ENCODE measurements at places on chromosomes 4 and X. TPM values are rescaled to one million over a fixed set of nuclear protein-coding genes. Genes with fewer than 3 reads are reported as not detected.
A peak's percentile ranks its signal among the peaks of the same experiment; 100 is the strongest.

The XAGE1A gene
- total RNA-seq = not detected

The MAGEA8 gene
- not detected for total RNA-seq

DNA sequence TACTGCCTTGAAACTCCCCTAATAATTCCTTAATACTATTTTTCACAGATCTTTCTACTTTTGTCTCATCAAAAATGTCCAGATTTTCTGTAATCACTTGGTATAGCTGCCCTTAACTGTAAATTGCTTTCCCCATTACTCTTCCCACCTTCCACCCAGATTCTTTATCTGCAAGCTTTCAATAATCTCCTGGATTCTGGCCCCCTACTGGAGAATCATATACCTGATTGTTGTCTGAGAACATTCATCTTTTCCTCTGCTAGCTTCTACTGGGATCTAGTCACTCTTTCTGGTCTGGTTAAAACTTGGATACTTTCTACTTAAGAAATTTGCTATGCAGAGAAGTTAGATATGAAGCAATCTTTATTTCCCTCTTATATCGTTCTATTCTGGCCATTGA, 552.6 kb downstream of the PCDH19 start:
- no peak for DNase-seq

The FIP1L1 gene
- total RNA-seq = 88.0 TPM

- DNase-seq = no peak
Observed at GRCh38 chr4:8913858-8914460, 42.3 kb upstream of the HMX1 start.

- DNase-seq = no peak
Observed at GRCh38 chr4:25235401-25235800, 1.6 kb downstream of the PI4K2B start.

- DNase-seq = no peak
Observed at GRCh38 chrX:67612231-67612630, 68.4 kb downstream of the AR start.

DNA sequence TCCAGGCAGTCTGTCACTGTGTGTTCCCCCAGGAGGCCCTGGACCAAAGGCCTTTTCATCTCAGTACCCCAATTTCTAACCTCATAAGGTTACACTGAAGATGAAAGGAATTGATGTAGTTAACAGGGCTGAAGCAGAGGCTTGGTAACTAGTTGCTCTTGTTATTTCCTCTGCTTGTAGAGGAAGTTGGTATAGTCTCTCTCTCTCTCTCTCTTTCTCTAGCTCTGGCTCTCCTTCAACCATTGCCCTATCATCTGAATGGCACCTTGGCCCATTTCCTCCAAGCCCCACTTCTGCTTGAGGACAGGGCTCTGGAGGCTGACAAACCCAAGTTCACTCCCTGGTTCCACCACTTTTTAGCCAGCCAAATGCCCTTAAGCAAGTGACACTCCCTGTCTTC, 96.1 kb downstream of the MAMLD1 start:
- DNase-seq = no peak

The ARMCX1 gene
- total RNA-seq = 5.0 TPM

The SH3D19 gene
- total RNA-seq = 0.42 TPM

The ZNF157 gene
- total RNA-seq = 2.2 TPM

DNA sequence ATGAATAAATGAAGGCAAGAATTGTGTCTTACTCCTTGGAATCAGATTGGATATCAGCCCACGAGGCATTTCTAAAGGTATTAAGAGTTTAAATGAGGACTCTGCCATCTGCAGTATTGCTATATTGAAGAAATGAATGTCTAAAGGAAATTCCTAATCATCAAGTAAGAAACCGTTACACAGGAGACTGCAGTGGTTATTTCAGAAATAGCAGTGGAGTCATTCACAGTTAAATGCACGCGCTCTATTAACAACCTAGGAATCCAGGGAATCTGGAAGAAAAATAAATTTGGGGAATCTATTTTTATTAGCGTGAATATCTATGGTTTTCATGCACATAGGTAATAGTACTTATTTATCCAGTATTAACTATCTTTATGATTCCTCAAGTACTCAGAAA, 334.2 kb downstream of the TENM3 start:
- DNase-seq = no peak

GRCh38 chrX:29545878-29546277, 669.5 kb upstream of the MAGEB2 start:
- DNase-seq = no peak

The ATP2B3 gene
- total RNA-seq = not detected

The IGFBP7 gene
- not detected for total RNA-seq

DNA sequence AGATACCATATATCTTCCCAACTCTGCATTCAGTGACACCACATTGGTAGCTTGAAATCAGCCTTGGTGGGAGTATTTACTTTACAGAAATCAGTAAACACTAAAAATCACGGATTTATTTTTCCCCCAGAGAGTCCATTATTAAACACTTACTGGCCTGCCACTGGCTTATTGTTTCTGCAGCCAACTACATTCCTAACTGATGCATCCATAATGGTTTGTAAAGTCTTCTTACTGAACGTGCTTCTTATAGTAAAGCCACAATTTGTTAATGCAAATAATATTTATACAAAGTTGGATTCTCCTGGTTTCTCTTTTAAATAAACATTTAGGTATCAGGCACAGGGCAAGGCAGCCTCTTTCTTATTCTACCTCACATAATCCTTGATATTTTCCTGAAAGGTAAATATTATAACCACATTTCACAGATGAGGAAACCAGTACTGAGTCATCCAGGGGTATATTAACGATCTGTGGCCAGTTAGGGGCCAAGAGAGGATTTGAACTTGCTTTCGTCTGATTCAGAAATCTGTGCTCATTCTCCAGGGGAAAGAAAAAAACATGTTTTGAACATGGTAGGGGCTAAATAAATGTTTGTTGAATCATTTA, 136.5 kb downstream of the RAB28 start:
- no peak for DNase-seq

GRCh38 chrX:51608766-51609165, 9.9 kb downstream of the CENPVL3 start:
- no peak for DNase-seq

DNA sequence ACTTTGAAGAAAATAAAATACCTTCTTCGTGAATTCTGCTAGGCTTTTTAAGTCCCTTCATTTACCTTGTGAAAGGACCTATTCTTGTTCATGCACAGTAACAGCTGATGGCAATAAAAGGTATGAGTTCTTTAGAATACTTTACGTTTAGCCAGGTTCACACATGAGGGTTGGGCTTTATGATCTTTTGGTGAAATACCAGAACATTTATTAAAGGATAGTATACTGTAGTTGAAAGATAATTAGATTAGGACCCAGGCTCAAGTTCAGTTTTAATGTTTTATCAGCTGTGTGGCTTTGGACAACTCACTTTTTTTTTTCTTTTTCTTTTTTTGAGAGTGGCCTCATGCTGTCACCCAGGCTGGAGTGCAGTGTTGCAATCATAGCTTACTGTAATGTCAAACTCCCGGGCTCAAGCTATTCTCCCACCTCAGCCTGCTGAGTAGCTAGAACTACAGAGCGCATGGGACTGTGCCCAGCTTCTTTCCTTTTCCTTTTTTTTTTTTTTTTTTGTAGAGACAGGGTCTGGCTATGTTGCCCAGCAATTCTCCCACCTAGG, 28.2 kb upstream of the NEIL3 start:
- no peak for DNase-seq

GRCh38 chr4:105149771-105150170, 3.1 kb downstream of the TET2 start:
- DNase-seq = no peak

The ZNF711 gene
- total RNA-seq = 2.1 TPM

DNA sequence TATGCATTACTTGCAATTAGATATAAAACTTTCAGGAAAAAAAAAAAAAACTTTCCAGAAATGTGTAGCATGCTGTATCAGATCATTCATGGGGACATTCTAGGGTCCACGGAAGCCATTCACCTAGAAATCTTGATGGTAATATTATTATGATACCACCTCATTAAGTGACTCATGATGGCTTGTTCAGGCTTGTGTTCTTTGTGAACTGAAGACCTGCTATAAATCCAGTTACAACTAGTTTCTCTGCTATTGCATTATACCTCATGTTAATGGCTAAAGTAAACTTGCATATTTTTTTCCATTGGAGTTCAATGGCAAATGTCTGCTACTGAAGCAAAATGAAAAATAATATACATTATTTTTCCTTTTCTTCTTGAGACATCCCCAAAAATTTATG, 35.3 kb upstream of the PTPN13 start:
- no peak for DNase-seq

The MAGEA2B gene
- total RNA-seq = not detected

The ZAR1 gene
- not detected for total RNA-seq

DNA sequence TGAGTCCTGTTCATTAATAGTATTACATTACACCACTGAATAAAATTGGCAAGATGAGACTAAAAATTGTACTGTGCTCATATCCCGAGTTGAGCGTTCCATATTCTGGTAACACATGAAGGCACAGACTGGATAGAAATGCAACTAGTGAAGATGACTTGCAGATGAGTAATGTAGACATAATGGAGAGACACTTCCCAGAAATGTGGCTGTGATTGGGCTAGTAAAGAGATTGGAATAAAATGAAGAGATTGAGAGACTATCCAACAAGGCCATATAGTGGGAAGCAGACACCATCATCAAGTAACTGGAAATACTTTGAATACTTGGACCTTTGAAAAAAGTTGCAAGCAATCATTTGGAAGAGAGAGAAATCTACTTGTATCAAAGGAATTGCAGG, 77.3 kb downstream of the DCAF8L1 start:
- no peak for DNase-seq

- DNase-seq = no peak
Observed at GRCh38 chr4:183402771-183403170, 41.7 kb upstream of the CDKN2AIP start.

DNA sequence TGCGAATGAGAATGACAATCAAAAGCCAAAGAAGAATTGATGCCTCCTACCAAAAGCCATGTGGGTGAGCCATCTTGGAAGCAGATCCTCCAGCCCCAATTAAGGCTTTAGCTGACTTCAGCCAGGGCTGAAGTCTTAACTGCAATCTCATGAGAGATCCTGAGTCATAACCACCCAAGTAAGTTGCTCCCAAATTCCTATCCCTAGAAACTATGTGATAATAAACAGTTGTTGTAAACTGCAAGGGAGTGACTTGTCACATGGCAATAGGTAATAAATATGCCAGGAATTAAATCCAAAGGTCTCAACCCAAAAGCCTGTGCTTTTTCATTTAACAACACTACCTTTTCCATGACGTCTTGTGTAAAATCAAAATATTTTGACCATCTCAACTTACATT, 154.2 kb upstream of the TBL1X start:
- no peak for DNase-seq

The RNF212 gene
- 7.7 TPM for total RNA-seq

DNA sequence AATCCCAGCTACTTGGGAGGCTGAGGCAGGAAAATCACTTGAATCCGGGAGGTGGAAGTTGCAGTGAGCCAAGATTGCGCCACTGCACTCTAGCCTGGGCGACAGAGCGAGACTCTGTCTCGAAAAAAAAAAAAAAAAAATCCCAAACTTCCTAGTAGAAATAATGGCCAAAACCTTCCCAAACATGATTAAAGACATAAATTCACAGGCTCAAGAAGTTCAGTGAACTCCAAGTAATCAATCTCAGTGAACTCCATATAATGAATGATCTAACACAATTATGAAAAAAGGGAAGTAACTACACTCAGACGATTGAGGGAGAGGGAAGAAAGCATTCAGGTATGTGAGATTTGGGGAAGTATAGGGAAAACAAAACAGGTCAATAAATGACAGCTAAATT, 6.5 kb downstream of the FUNDC1 start:
- no peak for DNase-seq

- no peak for DNase-seq
Observed at GRCh38 chrX:74419864-74420195, 1.5 kb upstream of the SLC16A2 start.

GRCh38 chrX:68708503-68709290, 61.2 kb downstream of the STARD8 start:
- no peak for DNase-seq

The F11 gene
- total RNA-seq = not detected

DNA sequence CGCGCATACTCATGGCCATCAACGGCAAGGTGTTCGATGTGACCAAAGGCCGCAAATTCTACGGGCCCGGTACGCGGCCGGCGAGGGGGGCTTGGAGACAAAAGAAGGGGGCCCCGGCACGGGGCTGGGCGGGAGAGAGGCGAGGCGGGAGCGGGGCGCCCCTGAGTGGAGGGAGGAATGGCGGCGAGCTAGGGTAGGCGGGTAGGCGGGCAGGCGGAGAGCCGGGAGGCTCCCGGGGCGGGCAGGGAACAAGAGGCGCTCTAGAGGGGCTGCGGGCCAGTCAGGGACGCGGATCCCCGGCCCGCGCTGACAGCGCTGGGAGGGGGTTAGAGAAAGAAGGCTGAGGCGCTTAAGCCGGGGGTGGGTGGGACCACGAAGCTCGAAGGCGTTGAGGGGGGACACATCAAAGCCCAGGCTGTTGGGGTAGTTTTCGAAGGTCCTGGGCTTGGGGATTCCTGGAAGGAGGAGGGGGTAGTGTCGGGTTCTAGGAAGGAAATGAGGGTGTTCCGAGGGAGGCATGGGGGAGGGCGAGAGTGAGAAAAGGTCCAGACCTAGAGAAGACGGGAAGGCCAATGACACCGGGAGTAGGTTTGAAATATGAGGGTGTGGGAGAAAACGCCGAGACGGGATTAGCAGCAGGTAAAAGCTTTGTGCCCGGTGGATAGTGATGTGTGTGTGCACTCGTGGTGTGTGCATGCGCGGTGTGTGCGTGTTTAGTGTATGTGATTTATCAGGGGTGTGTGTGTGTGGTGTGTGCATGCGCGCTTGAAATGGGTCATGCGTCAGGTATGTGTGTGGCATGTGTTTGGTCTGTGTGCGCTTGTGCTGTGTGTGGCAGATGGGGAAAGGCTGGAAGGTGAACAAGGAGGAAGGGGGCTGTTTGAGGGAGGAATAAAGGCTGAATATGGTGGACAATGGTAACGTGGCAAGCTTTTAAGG, 807 bp downstream of the PGRMC1 start:
- peak; percentile 15 for DNase-seq

DNA sequence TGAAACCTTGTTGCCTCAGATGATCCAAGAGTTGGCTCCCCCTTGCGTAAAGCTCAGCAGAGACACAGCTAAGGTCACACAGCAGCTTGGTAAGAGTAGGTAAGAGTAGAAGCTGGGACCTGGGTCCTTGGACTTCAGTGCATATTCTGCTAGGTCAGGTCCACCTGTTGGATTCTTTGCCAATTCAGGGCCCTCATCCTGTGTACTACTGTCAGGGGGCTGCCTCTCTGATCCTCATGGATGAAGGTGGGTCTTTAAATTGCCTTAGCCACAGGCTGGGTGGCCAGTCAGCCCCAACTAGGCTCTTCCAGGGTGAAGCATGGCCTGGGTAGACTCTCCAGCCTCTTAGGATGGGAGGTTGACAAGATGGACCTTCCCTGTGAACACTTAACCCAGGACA, 155.8 kb downstream of the AMMECR1 start:
- DNase-seq = no peak

GRCh38 chrX:331151-331824, 12.7 kb upstream of the GTPBP6 start:
- no peak for DNase-seq
